ENCODE measurements at places on chromosomes 1 and 21.

DNA sequence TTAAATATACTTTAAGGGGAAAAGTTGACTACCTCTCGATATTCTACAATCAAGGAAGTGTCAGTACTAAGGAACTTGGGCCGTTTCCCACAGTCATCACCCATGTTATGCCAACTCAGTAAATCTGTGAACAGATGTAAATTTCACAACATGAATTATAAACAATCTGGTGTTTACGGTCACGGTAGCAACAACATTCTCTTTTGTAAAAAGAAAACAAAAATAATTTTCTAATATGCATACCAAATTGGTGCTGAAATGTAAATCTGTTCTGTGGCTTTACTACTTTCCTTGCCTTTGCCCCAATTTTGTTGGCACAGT lies 1.2 kb downstream of the SH3GLB1 start:
- no peak for DNase-seq

DNA sequence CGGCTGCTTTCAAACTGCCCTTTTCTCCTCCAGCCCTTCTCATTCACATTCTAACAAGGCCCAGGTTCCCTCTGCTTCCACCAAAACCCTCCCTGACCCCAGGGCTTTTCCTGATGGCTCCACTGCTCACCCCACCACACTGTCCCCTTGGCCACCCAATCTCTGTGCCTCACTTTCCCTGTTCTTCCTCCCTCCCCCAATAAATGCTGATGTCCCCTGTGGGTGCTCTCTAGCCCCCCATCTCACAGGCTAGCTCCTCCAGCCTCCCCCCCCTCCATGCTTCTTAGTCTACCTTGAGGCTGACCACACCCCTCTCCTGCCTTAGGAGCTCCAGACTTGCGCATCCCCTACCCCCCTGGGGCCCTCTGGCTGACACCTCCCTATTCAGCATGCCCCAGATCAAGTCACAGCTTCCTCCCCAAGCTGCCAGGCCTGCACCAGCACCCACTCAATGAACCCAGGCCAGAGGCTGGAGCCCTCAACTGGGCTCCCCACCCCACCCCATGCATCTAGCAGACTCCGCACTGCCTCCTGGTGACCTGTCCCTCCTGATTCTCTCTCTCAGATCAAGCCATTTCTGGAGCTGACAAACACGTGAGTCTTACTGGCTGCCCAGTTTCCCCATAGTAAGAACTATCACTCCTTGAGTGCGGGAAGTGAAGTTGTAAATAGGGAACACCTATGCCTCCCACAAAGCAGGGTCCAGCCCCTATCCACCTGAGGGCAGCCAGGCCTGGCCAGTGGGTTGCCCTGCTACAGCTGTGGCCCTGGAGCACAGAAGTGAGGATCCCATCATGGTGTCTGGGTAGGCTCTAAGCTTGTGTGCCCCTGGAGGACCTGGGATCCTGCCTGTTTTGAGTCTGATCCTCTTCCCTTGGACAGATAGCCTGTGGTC lies 117.9 kb downstream of the DMRTB1 start:
- no peak for DNase-seq

- DNase-seq = no peak
Observed at GRCh38 chr1:39670689-39671088, 1.2 kb downstream of the NT5C1A start.

- DNase-seq = no peak
Observed at GRCh38 chr1:24327891-24328290, 8.7 kb downstream of the GRHL3 start.

DNA sequence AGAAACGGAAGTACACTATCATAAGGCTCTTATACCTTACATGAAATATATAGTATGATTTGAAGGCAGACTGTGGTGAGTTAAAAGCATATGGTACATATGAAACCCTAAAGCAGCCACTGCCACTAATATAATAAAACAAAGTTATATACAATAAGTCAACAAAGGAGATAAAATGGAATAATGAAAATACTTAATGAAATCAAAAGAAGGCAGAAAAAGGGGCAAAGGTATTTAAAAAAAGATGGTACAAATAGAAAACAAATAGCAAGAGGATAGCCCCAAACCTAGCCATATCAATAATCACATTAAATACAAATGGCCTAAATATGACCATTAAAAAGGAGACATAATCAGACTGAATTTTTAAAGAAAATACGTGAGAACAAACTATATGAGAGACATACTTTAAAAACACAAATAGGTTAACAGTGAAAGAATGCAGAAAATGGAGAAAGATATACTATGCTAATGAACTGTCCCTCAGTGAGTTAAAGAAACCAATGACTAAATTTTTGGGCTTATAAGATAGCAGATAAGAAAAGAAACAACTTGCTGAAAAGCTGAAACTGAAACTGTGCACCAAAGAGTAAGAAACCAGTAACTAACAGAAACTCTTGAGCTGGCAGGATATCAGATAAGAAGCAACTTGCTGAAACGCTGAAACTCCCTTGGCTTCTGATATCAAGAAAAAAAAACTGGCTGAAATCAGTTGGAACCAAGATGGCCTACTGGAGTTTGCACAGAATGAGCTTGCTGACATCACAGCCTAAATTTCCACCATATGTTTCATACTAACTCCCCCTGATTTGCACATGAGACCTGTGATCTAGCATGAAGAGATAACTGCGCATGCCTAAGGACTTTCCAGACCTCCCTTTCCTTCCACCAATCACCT lies 44.3 kb upstream of the IL10 start:
- DNase-seq = no peak

DNA sequence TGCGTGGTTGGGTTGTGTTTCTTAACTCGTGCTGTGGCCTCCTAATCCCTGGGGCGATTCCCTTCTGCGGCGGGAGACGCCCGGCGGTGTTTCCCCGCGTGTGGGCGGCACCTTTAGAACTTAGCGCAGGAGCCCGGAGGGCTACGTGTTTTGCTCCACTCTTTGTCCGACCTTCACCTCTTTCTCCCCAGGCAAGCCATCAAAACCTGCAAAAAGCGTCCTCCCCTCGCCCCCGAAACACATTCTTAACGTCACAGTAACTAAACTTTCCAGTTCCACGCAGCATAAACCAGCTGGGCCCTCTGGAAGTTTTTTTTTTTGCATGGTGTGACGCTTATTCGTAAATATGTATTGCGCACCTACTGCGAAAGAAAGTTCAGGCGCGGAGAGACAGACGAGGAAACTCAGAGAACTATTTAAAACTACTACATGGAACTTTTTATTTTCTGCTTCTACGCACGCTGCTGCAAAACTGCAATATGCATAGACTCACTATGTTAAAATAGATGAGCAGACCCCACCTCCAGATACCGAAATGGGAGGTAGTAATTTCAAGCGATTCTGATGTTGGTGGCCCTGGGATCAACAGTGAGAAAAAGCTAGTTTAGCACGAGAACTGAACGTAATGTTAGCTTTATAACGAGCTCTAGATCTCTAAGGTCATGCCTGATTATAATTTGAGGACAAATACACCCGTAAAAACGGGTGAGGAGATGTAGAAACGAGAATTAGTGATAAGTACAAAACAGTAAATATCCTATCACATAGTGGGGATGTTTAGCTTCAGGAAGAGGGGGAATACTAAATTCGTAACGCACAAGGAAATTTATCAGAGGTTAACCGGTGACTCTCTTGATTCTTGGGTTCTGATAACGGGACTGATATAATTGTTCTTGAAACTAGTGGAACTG lies 920 bp downstream of the MTR start:
- DNase-seq = no peak

DNA sequence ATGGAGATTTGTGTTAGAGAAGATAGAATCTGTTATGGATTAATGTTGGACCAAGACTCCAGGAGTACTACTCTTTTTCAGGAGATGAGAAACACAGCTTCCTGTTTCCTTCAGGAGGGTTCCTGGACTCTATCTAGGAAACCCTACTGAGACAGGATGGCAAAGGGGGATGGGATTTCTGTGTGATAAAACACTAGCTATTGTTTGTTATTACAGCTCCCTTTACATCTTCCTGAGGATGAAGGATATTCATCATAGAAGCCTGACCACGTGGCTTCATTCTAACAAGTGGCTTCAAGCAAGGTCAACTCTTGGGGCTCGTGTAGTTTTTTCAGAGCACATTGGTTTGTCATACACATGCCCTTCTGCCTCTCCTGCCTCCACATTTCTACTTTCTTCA lies 33.3 kb downstream of the RGL1 start:
- DNase-seq = no peak
